ENCODE measurements at places on chromosomes 7 and 10. TPM values are rescaled to one million over a fixed set of nuclear protein-coding genes. Genes with fewer than 3 reads are reported as not detected.

GRCh38 chr10:972763-973162 is 15.5 kb upstream of the GTPBP4 start:
- DNase-seq = no peak

DNA sequence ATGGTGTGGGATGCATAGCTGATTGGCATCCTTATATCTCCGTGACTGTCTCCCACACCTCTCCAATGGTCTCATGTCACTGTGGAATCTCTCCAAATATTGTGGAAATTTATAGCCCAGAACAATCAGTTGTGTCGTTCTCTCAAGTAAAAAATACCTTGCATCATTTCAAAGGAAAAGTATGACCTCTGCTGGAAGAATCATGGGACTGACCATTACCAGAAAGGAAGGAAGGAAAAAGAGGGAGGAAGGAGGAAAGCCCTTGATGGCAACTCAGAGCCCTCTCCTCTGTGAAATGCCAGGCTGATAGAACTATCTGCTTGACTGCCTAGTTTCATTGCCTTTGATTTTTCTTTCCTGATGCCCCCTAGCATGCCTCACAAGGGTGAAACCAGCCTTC is 76.3 kb downstream of the FOXI2 start:
- DNase-seq = no peak

DNA sequence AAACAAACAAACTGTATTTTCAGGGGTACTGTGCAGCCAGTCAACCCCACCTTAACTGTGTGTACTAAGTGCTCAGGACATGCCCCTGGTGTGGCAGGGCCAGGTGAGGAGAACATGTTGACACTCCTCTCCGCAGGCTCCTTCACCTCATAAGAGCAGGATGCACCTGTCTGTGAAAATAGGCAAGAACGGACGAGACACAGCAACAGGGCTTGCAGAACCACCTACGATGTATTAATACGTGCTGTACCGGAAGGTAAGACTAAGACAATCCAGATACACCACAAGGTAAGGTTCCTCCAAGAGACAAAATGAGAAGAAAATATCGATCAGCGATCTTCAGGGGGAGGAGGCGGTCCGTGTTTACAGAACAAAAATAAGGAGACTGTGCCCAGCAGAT is 65.8 kb upstream of the CAMK2B start:
- no peak for DNase-seq

GRCh38 chr10:112958275-112958995 is 8.4 kb downstream of the TCF7L2 start:
- peak; percentile 98 for DNase-seq

DNA sequence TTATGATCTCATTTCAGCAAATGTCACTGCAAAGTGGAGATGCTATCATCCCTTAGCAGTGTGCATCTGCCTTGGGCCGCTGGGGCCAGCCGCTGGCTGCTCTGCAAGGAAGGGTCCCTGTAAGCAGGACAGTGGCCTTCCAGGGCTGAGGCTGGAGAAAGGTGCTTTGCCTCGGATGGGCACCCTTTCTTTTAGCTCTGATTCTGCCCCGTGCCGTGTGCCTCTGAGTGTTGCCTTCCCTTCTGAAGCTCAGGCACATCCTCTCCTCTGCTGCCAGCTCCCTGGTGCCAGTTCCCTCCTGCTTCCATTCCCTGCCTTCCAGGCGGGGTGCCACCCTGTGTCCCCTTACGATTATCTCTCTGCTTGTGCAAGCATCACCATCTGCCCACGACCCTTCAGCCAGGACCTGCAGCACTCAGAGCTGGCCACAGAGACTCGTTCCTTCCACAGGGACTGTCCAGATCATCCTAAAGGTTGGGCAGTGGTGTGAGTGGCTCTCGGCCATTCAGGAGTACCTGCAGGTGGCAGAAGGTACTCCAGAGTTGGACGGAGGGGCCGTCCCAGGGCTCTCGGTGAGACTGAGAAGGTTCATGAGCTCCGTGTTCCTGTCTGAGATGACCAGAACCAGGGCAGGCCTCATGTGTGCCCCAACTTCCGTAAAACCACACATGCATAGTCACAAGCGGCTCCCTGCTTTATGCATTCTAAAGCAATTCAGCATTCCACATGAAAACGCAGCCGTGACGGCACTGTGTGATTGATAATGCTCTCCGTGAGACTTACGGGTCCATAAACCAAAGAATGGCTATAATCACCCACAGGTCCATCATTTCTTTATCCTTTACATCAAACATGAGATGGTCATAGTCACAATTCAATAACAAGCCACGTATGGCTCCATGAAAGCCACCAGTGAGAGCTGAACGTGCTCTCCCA is 371.4 kb downstream of the DNAJB6 start:
- DNase-seq = no peak

DNA sequence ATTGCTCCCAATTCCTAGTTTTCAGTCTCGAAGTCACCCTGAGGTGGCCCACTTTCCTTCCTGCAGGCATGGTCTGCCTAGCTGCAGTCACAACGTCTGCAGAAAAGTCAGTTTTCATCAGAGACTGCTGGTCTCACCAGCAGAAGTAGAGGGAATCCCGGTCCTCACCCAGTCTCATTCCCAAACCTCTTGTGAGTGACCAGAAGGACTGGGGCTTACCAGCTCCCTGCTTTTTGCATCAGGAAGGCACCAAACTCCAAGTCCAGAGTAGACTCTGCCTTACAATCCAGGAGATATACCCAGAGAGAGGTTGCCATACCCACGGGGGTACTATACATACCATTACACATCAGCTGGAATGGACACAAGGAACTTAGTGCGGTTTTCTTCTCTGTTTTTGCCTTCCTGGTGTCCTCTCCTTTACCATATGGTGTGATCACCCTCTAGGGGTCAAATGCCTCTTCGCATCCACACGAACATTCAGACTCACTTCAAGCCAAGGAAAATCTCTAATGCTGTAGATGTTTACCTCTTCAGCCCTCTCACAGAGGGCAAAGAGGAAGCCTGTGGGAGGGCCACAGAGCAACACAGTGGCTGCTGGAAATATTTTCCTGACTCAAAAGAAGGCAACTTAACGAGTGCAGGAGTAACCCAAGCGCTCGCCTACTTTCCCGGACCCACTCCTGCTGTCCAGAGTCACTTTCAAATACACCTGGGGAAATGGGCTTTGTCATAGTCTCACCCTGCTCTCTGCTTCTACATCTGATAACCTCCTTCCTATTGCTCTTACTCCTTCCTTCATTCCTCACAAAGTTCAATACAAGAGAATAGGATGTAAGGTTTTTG is 220.9 kb downstream of the C7orf25 start:
- peak; percentile 31 for DNase-seq

- peak; percentile 74 for DNase-seq
Measured at GRCh38 chr7:93115796-93116195, 2.0 kb downstream of the SAMD9 start.

DNA sequence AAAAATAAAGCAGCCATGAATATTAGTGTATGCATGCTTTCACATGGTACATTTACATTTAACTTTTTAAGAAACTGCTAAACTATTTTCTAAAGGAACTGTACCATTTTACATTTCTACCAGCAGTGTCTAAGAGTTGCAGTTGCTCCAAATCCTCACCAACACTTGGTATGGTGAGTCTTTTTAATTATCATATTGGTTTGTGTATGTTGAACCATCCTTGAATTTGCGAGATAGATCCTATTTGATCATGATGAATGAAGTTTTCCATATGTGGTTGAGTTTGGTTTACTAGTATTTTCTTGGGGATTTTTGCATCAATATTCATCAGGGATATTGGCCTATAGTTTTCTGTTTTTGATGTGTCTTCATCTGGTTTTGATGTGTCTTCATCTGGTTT is 1057.2 kb downstream of the LRMDA start:
- no peak for DNase-seq

ITPRID1 gene
- total RNA-seq = not detected

CALD1 gene
- total RNA-seq = 1,872 TPM

- DNase-seq = no peak
Measured at GRCh38 chr10:117168729-117169128, 28.6 kb upstream of the KCNK18 start.

DNA sequence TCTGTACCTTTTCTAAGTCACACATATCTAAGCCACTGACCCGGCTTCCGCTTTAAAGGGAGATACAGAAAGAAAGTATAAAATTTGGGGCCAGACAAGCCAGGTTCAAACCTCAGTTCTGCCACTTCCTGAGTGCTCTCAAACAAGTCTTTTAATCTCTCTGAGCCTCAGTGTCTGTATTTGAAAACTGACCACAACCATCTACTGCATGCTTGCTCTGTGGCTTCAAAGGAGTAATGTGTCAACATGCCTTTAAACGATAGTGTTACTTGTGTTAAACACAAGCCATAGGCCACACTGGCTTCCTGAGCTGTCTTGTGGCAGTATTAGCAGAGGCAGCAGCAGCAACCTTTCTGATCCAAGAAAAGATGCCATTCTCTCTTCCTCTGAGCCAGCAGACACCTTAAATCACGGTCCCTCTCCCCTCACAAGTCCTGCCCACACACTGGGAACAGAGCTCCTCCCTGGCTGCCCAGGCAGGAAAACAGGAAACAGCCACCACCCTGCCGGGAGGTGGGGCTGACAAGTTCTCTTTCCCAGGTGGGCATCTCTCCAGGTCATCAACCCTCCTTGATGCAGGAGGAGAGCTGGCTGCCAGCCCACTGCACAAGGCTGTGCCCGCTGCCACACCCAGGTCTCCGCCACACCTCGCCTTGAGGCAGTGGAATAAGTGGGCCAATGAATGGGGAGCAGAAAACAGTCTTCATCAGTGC is 10.7 kb downstream of the HIP1 start:
- peak; percentile 85 for DNase-seq

DPY19L1 gene
- total RNA-seq = 46.4 TPM

DNA sequence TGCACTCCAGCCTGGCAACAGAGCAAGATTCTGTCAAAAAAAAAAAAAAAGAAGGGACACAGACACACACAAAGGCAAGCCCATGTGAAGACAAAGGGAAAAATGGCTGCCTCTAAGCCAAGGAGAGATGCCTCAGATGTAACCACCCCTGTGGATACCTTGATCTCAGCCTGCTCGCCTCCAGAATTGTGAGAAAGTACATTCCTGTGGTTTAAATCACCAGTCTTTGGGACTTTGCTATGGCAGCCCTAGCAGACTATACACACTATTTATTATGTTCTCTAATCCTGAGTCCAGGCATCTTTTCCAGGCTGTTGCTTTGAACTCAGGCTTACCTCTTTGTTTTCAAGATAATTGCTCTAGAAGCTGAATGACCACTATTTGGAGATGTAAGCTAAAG is 494.3 kb downstream of the GALNT17 start:
- DNase-seq = peak; percentile 94

DNA sequence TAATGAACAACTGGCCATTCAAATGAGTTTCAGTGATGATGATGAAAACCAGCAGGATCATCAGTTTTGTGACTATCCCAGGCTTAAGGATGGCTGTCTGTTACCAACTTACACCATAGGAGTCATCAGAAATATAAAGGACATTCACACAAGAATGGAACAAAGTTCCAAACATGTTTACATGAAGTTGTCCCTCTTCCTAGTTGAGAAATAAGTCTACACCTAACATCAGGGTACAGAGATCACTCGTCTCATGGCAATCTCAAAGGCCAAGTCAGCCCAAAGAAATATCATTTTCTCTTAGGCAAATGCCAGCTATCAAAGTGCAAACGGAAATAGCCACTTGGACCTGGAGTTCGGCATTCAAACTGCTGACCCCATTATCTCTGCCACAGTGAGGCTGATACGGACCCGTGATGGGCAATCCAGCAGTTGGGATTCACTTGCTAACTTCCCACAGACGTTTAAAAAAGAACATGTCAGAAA is 53.0 kb downstream of the CREB3L2 start:
- no peak for DNase-seq

GRCh38 chr10:62084451-62084850 is 183.0 kb downstream of the ARID5B start:
- peak; percentile 46 for DNase-seq

DNA sequence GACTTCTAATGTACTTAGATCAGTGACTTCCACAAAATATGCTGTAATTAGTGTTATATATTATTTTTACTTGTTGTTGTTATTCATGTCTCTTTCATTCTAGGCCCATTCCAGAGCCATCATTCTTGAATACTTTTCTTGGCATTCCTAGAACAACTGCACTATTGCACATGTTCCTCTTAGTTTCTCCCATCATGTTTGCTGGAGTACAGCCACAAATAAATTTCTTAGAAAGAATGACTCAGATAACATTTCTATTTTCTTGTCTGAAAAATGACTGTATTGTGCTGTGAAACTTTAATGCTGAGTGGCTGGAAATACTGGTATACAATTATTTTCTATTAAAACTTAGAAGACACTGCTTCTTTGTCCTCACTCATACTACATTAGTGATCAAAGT is 651.0 kb upstream of the STEAP1 start:
- no peak for DNase-seq

DNA sequence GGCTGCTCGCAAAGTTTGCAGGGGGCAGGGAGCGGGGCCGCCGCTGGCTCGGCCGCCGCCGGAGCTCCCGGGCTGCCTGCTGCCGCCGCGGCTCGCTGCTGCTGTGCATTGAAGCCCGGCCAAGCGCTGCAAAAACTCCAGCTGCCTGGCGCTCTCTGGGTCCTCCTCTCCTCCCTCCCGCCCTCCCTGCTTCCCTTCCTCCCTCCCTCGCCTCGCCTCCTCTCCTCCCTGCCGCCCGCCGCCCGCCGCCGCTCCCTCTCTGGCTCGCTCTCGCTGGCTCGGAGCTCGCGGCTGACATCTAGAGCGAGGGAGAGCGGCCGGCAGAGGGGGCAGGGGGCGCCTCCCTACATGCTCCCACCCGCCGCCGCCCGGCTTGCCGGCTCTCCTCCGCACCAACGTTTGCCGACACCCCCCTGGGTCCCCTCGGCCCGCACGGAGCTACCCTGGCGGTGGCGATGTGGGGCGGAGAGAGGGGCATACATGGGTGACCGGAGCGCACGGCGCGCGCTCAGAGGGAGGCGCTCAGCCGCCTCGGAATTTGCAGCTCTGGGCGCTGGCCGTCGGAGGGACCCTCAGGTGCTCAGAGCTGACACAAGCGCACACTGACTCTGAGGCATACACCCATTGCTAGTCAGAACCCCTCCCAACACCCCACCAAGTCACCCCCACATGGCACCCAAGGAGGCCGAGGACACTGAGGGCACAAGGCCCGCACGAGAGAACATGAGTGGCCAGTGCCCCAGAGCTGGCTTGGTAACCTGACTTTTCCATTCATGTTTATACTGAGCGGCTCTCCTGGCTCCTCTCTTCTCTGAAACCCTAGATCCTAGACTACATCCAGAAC is 1.2 kb upstream of the PLXNA4 start:
- DNase-seq = peak; percentile 62

CYP3A4 gene
- not detected for total RNA-seq

CACNA2D1 gene
- 65.4 TPM for total RNA-seq

GRCh38 chr7:149713731-149714068 is 59.7 kb downstream of the ZNF467 start:
- no peak for DNase-seq

- DNase-seq = peak; percentile 52
Measured at GRCh38 chr10:70672165-70673042, at the start of gene ADAMTS14. TSS of gene ADAMTS14 (plus strand) at chr10:70672506. CDS start at chr10:70672803, 297 bp downstream.

ZNF488 gene
- total RNA-seq = 1.4 TPM

HEPACAM2 gene
- total RNA-seq = not detected
